Activated CD4-positive, alpha-beta memory T cell treated with anti-CD3 and anti-CD28 coated beads, Interleukin-2, amount 10 ng/mL, durations not matched to agents 7 days and 5 days (primary cell): ENCODE measurements at places on chromosomes 6 and 20. TPM values are rescaled to one million over a fixed set of nuclear protein-coding genes. Genes with fewer than 3 reads are reported as not detected.

The PEX3 gene
- total RNA-seq = 15.9 TPM

The VSX1 gene
- total RNA-seq = not detected

DNA sequence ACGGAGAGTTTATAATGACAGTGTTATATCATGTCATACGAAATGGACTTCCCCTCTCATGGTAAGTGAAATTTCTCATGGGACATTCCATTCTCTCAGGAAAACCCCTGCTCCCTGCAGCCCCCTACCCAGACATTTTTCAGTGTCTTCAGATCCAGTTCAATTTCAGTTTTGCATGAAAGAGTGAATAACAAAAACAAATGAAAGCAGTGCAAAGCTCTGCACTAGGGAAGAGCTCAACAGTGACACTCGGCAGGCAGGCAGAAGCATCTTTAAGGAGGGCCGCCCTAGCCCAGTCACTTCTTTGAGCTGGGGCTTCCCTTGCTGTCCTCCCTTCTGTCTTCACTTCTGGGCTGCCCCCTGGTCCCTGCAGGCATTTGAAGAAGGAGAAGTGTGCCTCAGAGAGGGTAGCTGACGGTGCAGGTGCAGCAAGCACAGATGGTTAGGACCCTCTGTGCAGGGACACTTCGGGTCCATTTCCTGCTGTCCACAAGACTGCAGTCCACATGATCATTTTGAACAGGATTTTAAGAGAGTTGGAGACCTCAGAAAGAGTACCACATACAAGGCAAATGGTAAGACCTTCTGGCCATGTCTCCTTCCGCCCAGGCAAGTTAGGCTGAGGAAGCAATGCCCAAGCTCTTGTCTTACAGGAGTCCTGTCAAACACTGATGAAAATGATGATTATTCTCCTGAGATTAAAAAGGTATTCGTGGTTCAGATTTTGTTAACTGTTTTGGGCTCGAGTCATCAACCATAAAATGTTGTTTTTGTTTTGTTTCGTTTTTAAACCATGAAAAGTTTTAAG lies 5.4 kb upstream of the DUSP22 start:
- no peak for DNase-seq

DNA sequence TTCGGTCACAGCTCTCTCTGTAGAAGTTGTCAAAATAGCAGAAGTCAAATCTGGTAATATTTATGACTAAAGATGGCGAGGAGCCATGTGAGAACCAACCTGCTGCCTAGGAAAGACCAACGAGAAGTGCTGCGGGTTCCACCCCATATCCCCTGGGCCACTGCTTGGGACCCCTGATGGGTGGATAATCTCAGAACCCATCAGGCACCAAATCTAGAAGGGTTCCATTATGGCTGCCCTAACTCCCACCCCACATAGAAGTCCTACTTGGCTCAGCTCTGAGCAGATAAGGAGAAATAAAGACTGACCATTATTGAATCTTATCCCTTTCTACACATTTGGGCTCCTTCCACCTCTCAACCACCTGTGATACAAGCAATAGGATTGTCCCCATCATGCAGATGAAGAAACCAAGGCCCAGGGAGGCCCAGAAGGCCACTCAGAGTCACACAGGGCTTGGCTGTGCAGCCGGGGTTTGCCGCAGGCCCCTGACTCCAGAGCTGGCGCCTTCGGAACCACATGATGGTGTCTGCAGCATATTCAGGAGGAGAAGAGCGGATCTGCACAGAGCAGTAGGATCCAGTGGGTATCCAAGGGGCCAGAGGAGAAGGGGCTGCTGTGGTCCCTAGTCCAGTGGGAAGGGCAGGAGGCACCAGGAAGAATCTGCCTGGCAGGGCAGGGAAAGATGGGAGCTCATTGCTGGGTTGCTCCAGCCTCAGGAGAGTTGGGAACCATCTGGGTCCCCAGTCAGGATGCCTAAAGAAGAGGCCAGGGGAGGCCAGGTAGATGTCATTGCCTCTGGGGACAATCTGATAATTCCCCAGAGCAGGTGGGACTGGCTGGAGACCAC lies 9.6 kb upstream of the PCMTD2 start:
- DNase-seq = no peak

GRCh38 chr6:45966340-45966739 lies 49.3 kb downstream of the CLIC5 start:
- DNase-seq = no peak
